Placental pericyte (primary cell): ENCODE measurements at places on chromosomes 11 and 22. TPM values are rescaled to one million over a fixed set of nuclear protein-coding genes. Genes with fewer than 3 reads are reported as not detected.

The JAML gene
- 0.29 TPM in 1 of 2 replicates, not detected in the other for total RNA-seq

The B4GALNT4 gene
- 1.1 TPM in 2 replicates for total RNA-seq

The MYRF gene
- total RNA-seq: 6.4 and 39.2 TPM in 2 replicates

The INPP5J gene
- total RNA-seq: 0.14 and 0.66 TPM in 2 replicates

The DUSP8 gene
- 0.14 and 0.66 TPM in 2 replicates for total RNA-seq

The HPX gene
- total RNA-seq: 0.14 and 0.66 TPM in 2 replicates

The ARHGAP8 gene
- total RNA-seq: under 0.01 and 0.22 TPM in 2 replicates
